ENCODE measurements at places on chromosomes 3 and 15.

GRCh38 chr3:30258426-30259392 is 347.7 kb upstream of the TGFBR2 start:
- DNase-seq = no peak

DNA sequence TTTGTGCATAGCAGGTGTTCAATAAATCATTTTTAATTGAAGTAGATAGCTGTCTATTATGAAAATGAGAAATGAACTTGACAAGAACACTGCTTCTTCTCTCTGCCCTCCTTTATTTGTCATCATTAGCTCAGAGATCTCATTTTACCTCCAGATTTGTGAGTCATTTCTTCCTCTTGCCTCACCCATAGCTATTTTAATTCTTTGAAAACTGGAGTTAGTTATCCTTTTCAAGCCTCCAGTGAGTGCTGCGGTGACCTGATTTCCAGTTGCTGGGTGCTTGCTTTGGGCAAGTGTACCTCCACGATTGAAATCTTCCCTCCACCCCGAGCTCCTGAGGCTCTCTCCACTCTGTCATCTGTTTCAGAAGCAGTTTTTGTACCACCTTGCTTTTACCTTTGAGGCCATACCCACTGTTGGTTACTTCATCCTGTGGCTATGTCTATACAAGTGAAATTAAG is 114.6 kb downstream of the NFKBIZ start:
- DNase-seq = no peak

DNA sequence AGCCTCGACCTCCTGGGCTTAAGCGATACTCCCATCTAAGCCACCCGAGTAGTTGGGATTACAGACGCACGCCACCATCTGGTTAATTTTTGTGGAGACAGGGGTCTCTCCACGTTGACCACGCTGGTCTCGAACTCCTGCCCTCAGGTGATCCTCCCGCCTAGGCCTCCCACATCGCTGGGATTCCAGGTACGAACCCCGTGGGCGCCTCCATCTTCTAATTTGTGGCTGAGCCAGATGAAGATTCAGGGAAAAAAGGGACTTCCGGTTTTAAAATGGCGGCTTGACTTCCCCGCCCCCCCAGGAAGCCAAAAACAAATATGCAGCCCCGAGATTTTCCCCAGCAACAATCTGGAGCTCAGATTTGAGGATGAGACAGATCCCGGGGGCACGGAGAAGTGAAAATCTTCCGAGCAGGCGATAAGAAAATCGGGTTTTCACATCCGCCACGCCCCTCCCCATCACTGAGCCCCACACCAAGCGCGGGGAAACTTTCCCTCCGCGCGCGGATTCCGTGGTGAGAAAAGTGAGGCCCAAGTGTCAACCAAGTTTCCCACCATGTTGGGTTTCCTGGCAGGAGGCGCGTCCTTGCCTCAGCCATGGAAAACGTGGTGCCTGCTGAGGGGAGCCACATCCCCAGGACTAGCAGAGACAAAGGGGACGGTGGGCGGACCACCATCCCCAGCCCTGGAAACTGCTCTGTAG is 15.4 kb downstream of the CHST14 start:
- DNase-seq = no peak

DNA sequence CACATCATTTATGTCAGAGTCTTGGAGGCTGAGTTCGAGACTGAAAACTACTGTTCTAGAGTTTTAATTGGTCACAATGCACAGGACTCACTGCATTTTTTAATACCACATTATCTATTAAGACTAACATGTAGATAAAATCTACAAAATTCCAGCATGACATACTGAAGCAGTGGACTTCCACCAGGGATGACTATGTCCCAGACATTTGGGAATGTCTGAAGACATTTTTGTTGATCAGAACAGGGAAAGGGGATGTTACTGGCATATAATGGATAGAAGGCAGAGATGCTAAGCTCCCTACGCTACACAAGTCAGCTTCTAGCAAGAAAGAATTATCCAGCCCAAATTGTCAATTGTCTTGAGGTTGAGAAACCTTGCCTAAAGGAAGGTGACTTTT is 419.0 kb upstream of the TGFBR2 start:
- no peak for DNase-seq

GRCh38 chr3:121481106-121481880 is 64.5 kb downstream of the POLQ start:
- no peak for DNase-seq

- no peak for DNase-seq
Measured at GRCh38 chr3:33187368-33187634, 31.3 kb downstream of the SUSD5 start.

GRCh38 chr3:85535517-85535916 is 576.7 kb downstream of the CADM2 start:
- no peak for DNase-seq

DNA sequence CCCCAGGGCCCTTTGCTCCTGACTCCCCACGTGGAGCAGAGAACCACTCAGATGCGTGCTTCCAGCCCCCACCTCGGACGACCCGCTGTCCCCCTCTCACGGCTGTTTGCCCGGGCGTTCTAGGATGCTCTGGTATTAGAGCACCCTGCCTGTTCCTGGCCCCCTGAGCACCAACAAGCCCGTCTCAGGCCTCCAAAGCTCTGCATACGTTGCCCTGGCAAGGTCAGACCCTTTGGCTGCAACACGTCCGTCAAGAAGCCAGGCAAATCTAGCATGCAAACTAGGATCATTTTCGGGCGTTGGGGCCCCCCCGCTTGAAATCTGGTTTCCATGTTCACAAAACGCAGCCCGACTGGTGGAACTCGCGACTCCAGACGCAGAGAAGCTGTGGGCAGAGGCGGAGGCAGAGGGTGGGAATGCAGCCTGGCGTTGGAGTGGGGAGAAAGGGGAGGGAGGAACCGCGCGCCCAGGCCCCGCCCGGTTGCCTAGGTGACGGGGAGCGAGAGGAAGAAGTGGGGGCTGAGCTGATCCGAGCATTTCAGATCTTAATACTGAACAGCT is 86.2 kb upstream of the PIAS1 start:
- DNase-seq = no peak

DNA sequence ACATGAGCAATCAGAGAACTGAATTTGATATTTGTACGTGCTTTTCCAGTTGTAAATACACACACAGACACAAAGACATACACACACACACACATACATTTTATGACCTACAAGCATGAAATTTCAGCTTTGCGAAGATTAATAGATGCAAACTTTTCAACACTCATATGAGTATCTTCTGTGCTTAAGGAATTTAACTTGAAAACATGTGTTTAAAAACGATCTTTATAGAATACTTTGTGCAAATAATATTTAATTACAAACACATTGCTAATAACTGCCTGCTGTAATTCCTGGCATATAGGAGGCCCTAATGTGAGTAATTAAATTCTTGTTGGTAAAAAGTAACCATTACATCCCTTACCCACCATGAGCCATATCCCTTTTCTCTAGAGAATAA is 107.7 kb upstream of the PLSCR5 start:
- DNase-seq = no peak

DNA sequence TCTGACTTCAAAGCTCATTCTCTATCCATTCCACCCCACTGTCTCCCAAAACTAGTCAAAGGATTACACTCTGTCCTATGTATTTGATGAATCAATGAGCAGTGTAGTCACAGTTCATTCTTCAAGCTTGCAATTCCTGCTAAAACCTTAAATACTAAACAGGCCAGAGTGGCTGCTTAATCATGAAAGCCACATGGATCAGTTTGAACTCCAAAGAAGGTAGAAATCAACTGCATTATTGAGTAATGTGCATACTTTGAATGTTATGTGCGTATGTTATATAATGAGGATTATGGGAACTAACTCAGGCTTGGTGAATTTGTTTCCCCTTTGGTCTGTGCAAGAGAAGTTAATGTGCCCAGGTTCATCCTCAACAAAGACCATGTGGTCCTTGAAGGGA is 45.4 kb downstream of the PRICKLE2 start:
- DNase-seq = no peak

- no peak for DNase-seq
Measured at GRCh38 chr3:45986303-45986982, 9.2 kb downstream of the FYCO1 start.

DNA sequence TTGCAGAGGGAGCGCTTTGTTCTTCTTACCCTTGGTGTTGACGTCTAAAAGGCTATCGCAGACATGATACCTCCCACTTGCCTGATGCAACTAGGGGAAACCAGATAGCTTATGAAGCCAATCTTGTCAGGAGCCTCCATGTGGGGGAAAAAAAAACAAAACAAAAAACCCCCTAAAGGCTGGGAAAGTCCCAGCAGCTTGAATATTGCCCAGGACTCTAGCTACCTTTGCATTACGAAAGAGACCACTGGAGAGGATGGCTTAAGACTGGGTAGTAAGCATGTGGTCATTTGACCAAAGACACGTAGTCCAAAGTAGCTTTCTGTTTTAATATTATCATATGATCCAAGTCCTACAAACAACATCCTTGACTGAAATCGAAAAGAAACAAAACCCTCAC is 120.7 kb upstream of the WNT5A start:
- no peak for DNase-seq

GRCh38 chr15:89149501-89150101 is 61.3 kb downstream of the ABHD2 start:
- DNase-seq = no peak

GRCh38 chr3:102576651-102577050 is 141.8 kb downstream of the ZPLD1 start:
- DNase-seq = no peak

GRCh38 chr3:15427182-15427880 is at the start of the genes EAF1 and METTL6:
EAF1 (plus strand) TSS chr3:15427598; CDS start chr3:15427780, 182 bp downstream.
METTL6 (minus strand) TSS chr3:15427544; CDS start chr3:15426511, 1,033 bp downstream.
- peak; percentile 89 for DNase-seq

GRCh38 chr3:169992156-169992555 is 25.5 kb downstream of the SEC62 start:
- no peak for DNase-seq

- DNase-seq = no peak
Measured at GRCh38 chr3:146834917-146835316, 229.8 kb upstream of the PLSCR5 start.

DNA sequence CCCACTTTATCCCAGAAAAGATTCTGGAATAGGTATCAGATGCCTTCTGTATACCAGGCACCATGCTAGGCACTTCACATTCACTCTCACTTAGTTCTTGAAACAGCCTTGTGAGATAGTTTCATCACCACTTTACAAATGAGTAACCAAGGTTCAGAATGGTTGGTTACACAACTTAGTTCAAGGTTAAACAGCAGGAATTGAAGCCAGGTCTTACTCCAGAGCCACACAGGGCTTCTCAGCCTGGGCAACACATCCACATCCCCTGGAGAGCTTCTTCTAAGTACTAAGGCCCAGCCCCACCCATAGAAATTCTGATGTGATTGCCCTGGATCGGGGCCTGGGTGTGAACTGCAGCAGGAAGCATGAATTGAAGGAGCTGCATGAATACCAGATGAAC is 18.6 kb downstream of the WHAMM start:
- no peak for DNase-seq
